PC-3 (cell line): ENCODE measurements at places on chromosomes 11 and 22. TPM values are rescaled to one million over a fixed set of nuclear protein-coding genes. Genes with fewer than 3 reads are reported as not detected.

DNA sequence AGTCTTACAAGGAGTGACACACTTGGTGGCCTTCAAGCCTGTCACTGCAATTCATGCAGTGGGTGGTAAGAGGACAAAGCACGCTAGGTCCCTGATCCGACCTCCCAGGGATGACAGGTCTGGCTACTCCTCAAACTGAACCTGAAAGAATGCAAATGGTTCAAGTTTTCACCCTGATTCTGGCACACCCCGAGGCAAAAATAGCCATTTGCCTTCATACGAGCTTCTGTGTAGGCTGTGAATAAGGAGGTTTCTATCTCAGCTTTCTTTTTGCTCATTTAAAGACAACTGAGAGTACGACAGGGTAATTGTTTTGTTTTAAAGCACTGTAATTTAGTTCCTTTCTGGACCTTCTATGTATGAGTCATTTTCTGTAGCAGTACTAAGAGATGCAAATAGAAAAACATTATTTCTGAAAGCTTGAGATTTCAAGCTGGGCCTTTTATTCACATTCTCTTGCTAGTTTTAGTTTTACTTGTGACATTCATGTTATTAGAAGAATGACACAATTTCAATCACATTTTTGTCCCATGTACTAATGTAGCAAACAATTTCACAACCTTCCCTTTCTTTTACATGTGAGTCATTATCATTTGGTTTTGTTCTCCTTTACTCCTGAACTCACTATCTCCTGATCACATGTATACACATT lies 56.6 kb upstream of the FDX1 start:
- H3K4me1 ChIP-seq = peaks cover 21% of the 10 kb centered on the region
- H3K4me3 ChIP-seq = no peak overlapping the region
- peak; percentile 64 for DNase-seq

DNA sequence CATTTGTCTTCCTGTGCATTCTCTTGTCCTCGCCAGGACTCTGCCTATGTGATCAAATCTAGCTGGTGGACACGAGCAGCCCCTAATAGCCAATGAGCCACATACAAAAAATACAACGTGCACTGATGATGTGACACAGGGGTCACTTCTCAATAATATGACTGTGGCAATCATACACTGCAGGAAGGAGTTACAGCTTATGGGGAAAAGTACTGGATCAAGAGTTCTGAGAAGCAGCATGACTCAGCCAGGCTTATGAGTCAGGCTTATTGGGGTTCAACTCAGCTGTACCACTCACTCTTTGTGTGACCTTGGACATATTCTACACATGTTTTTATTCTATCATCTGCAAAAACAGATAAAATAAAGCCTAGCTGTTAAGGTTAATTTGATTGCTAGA lies 889.4 kb upstream of the TENM4 start:
- no peak overlapping the region for H3K27ac ChIP-seq
- H3K27me3 ChIP-seq = no peaks in the 10 kb centered on the region
- no peaks in the 10 kb centered on the region for H3K36me3 ChIP-seq
- DNase-seq = peak; percentile 22
- H3K4me3 ChIP-seq = no peak overlapping the region

Gene MYEOV
- total RNA-seq = 59.0 and 71.8 TPM in 2 replicates

GRCh38 chr11:70327717-70328116 lies 57.2 kb downstream of the PPFIA1 start:
- H3K27ac ChIP-seq = no peak overlapping the region
- no peaks in the 10 kb centered on the region for H3K4me1 ChIP-seq
- no peaks in the 10 kb centered on the region for H3K27me3 ChIP-seq
- H3K4me3 ChIP-seq = no peak overlapping the region
- peaks cover 65% of the 10 kb centered on the region for H3K36me3 ChIP-seq

GRCh38 chr11:121451986-121452608 lies at the start of gene SORL1:
Gene SORL1, plus strand, starts transcription at chr11:121452314. Its CDS starts 18 bp downstream, at chr11:121452332.
- H3K4me1 ChIP-seq = peaks cover 39% of the 10 kb centered on the region
- peak within 1 kb of the TSS; percentile 65 for H3K27ac ChIP-seq
- DNase-seq = peak; percentile 90

Gene OR56A1
- not detected in 2 replicates for total RNA-seq

- H3K4me3 ChIP-seq = no peak overlapping the region
- no peaks in the 10 kb centered on the region for H3K27me3 ChIP-seq
- peaks cover 3% of the 10 kb centered on the region; the same call in 1 of the 2 replicates for H3K4me1 ChIP-seq
Observed at GRCh38 chr11:70671083-70671482, 272.8 kb downstream of the CTTN start.

Gene OR52N4
- not detected in 2 replicates for total RNA-seq

Gene IGSF22
- total RNA-seq = 0.12 TPM in 1 of 2 replicates, not detected in the other

GRCh38 chr11:10405865-10406592 lies 49.0 kb upstream of the AMPD3 start:
- H3K4me1 ChIP-seq = peaks cover 20% of the 10 kb centered on the region
- H3K27ac ChIP-seq = no peak overlapping the region
- H3K4me3 ChIP-seq = no peak overlapping the region
- no peaks in the 10 kb centered on the region for H3K36me3 ChIP-seq
- no peaks in the 10 kb centered on the region for H3K27me3 ChIP-seq

Gene TSSK2
- 0.17 TPM in 1 of 2 replicates, not detected in the other for total RNA-seq

DNA sequence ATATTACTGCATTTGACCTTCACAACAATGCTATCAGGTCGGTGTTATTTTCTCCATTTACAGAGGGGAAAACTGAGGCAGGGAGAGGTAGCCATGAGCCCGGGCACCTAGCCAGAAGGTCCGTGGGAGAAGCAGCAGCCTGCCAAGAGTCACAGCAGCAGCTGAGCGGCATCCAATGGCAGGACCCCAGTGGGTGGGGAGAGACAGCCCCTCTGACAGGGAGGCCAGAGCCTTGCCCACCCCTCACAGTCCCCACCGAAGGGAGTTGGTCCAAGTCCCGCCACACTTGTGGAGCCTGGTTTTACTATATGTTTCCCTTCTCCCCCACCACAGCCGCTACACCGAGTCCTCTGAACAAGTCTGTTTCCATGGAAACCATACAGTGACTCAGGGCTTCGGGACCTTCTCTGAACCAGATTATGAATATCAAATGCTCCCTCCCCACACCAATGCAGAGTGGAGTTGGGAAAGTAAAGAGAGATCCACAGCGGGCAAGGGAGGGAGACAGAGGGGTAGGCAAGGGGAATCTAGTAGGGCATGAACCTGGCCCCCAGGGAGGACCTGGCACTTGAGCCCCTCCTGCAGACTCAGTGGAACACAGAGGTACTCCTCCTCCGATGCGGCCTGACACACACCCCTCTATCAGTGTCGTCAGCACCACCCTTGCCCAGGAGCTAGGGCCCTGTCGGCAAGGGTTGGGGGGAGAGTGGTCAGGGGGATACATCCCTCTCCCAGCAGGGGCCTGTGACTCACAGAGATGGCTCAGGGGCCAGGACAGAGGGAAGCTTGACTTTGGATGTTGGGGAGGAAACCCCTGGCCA lies 2.5 kb downstream of the CHST1 start:
- H3K4me3 ChIP-seq = no peak overlapping the region
- no peaks in the 10 kb centered on the region for H3K36me3 ChIP-seq
- DNase-seq = peak; percentile 4
- H3K4me1 ChIP-seq = no peaks in the 10 kb centered on the region

Gene INPP5J
- 2.1 and 3.1 TPM in 2 replicates for total RNA-seq

- H3K4me1 ChIP-seq = peaks cover 14% of the 10 kb centered on the region
- peak; percentile 45 for DNase-seq
- no peak overlapping the region for H3K4me3 ChIP-seq
Observed at GRCh38 chr22:30602049-30602448, 4.9 kb upstream of the TCN2 start.

Gene ZBTB16
- total RNA-seq = not detected in 2 replicates

- H3K4me3 ChIP-seq = no peak overlapping the region
- no peaks in the 10 kb centered on the region for H3K27me3 ChIP-seq
- no peak overlapping the region for H3K27ac ChIP-seq
- H3K36me3 ChIP-seq = no peaks in the 10 kb centered on the region
Observed at GRCh38 chr11:59689015-59689414, 20.2 kb upstream of the PATL1 start.

DNA sequence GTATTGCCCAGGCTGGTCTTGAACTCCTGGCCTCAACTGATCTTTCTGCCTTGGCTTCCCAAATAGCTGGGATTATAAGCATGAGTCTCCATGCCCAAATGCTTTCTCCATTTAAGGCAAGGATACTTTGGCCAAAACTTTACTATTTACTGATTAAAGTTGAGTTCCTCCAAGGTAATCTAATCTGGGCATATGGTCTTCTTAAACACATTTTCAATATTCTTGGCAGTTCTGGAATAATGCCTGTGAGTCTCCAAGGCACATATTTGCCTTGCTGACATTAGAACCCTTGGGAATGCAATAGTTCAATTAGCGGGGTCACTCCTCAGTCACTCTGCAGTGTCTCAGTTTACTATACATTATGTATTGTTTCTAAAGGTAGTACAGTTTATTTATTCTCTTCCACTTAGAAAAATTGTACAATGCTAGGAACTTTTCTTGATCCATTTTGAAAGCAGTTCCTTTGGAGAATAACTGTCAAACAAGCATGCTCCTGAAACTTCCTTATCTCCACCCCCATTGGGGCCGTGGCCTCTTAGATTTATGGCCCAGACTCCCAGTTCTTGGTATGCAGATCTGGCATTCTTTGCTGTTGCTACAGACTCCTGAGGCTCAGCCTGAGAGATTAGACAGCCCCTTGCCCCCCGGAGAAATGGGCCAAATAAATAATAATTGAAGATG lies 13.1 kb upstream of the RAB38 start:
- no peak overlapping the region for H3K27ac ChIP-seq
- H3K36me3 ChIP-seq = no peaks in the 10 kb centered on the region
- H3K27me3 ChIP-seq = no peaks in the 10 kb centered on the region
- H3K4me1 ChIP-seq = no peaks in the 10 kb centered on the region
- H3K4me3 ChIP-seq = no peak overlapping the region

- H3K27ac ChIP-seq = no peak overlapping the region
- no peaks in the 10 kb centered on the region for H3K27me3 ChIP-seq
- no peaks in the 10 kb centered on the region for H3K36me3 ChIP-seq
Observed at GRCh38 chr22:29138556-29139305, 65.9 kb downstream of the KREMEN1 start.

GRCh38 chr11:60378354-60378753 lies at the start of gene MS4A7:
Gene MS4A7, plus strand, starts transcription at chr11:60378532. Its CDS starts 4,610 bp downstream, at chr11:60383142.
- H3K4me1 ChIP-seq = peaks cover 39% of the 10 kb centered on the region
- peak within 1 kb of the TSS; percentile 90 for H3K27ac ChIP-seq
- no peak within 1 kb of the TSS for H3K4me3 ChIP-seq
- DNase-seq = peak; percentile 68

- no peaks in the 10 kb centered on the region for H3K4me1 ChIP-seq
- no peak overlapping the region for H3K4me3 ChIP-seq
- no peaks in the 10 kb centered on the region for H3K27me3 ChIP-seq
- H3K27ac ChIP-seq = no peak overlapping the region
- no peak for DNase-seq
- no peaks in the 10 kb centered on the region for H3K36me3 ChIP-seq
Observed at GRCh38 chr11:116473206-116473769, 299.5 kb downstream of the BUD13 start.

Gene MCAT
- 29.2 and 39.2 TPM in 2 replicates for total RNA-seq

DNA sequence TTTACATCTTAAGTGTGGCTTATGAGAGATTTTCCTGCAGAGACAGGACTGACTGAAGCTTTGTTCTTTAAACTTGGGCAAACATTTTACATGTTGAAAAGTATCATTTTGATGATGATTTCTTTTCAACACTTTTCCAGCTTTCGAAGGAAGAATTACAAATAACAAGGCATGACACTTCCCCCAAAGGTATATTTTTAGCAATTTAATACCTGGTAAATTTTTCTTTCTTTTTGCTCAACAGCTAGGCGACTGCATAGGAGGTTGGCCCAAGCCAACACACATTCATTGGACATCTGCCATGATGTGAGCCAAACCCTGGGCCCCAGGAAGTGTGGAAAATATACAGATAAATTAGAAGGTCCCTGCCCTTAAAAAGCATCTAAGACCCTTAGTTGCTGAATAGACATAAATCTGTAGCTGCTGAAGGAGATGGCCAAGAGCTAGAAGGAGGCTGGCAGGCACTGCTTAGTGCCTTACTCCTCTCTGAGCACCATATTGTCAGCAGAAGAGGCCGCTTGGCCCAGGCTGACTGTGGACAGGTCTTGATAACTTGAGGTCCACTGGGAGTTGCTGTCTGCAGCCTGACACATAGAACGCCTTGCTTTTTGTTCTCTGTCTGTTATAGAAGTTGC lies 53.3 kb upstream of the CD44 start:
- H3K4me3 ChIP-seq = no peak overlapping the region
- no peaks in the 10 kb centered on the region for H3K27me3 ChIP-seq
- peaks cover 26% of the 10 kb centered on the region for H3K4me1 ChIP-seq
- no peak for DNase-seq
- H3K27ac ChIP-seq = no peak overlapping the region

- no peaks in the 10 kb centered on the region for H3K36me3 ChIP-seq
- H3K27ac ChIP-seq = no peak overlapping the region
- no peak overlapping the region for H3K4me3 ChIP-seq
- peak; percentile 34 for DNase-seq
- H3K4me1 ChIP-seq = peaks cover 27% of the 10 kb centered on the region
- H3K27me3 ChIP-seq = no peaks in the 10 kb centered on the region
Observed at GRCh38 chr22:35631597-35631996, 14.5 kb upstream of the MB start.

- no peaks in the 10 kb centered on the region for H3K4me1 ChIP-seq
- H3K27me3 ChIP-seq = peaks cover 39% of the 10 kb centered on the region
- no peaks in the 10 kb centered on the region for H3K36me3 ChIP-seq
Observed at GRCh38 chr11:45765836-45766235, 39.1 kb upstream of the SLC35C1 start.

GRCh38 chr11:46280706-46281105 lies 3.2 kb downstream of the CREB3L1 start:
- DNase-seq = no peak
- no peak overlapping the region for H3K27ac ChIP-seq
- H3K4me3 ChIP-seq = no peak overlapping the region
- H3K4me1 ChIP-seq = no peaks in the 10 kb centered on the region; the same call in 1 of the 2 replicates
- peaks cover 13% of the 10 kb centered on the region for H3K27me3 ChIP-seq

- H3K4me1 ChIP-seq = no peaks in the 10 kb centered on the region
- no peaks in the 10 kb centered on the region for H3K27me3 ChIP-seq
- H3K4me3 ChIP-seq = no peak overlapping the region
- no peaks in the 10 kb centered on the region for H3K36me3 ChIP-seq
- no peak for DNase-seq
Observed at GRCh38 chr11:33574331-33574730, 126.3 kb downstream of the C11orf91 start.

DNA sequence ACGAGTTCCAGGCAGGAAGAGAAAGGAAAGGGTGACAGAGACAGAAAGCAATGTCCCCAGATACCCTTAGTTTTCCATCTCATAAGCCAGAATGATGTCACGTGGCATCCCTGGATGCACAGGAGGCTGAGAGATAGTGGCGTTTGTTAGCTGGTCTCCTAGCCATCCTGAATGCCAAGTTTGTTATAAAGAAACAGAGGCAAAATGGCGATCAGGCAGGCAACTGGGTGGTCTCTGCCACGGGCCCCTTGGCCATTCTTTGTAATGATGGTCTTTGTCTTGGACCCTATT lies 5.3 kb downstream of the SMIM38 start:
- peaks cover 1% of the 10 kb centered on the region for H3K4me1 ChIP-seq
- no peak overlapping the region for H3K4me3 ChIP-seq
- DNase-seq = no peak
- no peaks in the 10 kb centered on the region for H3K27me3 ChIP-seq
- no peaks in the 10 kb centered on the region for H3K36me3 ChIP-seq
- H3K27ac ChIP-seq = no peak overlapping the region

Gene CAPN5
- total RNA-seq = 6.3 and 7.7 TPM in 2 replicates

DNA sequence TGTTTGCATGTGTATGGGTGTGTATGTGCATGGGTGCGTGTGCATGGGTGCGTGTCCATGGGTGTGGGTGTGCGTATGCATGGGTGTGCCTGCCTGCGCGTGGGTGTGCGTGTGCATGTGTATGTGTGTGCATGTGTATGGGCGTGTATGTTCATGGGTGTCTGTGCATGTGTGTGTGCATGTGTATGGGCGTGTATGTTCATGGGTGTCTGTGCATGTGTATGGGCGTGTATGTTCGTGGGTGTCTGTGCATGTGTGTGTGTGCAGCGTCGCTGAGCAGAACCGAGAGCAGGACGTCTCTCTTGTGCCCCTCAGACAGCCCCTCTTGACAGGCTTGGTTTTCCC lies 13.9 kb downstream of the IL17REL start:
- H3K4me3 ChIP-seq = no peak overlapping the region
- H3K4me1 ChIP-seq = no peaks in the 10 kb centered on the region
- H3K27me3 ChIP-seq = no peaks in the 10 kb centered on the region
- H3K36me3 ChIP-seq = no peaks in the 10 kb centered on the region
- no peak for DNase-seq
